ENCODE measurements at places on chromosomes 4 and X.

DNA sequence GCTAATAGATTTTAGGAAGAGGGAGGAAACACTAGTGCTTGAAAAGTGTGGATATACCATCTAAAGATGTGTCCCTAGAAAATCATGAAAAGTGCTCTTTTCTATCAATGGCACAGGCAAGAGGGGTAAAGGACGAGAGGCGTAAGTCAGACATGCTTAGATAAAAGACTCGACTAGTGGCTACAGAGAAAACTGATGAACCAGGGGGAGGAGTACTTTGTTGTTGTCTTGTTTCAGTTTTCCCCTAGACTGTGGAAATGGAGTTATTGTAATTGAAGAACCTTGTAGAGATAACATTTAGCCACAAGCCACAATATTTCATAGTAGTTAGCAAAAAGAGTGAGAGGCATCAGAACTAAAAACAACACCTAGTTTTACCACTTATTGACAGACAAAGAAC is 21.4 kb downstream of the GALNTL6 start:
- ATAC-seq, result no peak

- ATAC-seq, result no peak
These were observed 286.4 kb upstream of the FAT1 start for GRCh38 chr4:187010052-187010451.

DNA sequence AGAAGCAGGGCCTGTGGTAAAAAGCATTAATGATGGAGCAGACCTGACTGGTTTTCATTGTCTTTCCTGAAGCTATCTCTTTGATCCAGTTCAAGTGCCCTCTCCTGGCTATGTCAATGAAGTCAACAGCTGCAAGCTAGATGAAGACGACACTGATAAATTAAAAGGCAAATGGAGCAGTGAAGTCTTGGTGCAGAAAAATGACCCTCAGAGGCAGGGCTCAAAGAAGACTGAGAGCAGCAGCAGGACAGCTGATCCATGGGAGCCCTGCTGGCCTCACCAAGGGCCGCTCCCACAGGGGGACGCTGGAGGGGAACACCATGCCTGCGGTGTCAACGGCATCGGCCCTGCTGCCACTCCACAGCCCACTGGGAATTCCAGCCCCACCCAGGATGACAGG is 96.2 kb downstream of the RELL1 start:
- ATAC-seq, result no peak

DNA sequence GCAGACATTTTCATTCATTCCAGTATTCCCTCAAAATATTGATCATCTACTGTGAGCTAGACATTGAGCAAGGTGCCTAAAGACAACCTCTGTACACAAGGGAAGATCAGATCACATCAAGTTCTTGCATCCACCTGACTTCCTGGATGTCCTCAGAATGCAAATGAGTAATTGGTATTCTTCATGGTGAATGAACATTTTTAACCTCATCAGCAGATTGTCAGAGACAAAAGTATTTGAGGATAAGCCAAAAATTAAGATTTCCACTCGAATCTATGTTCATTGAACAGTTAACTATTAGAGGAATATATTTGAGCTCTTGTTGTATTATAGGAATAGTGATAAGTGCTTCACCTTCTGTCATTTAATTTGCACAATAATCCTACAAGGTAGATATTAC is 1.3 kb downstream of the SMARCAD1 start:
- ATAC-seq, result no peak

DNA sequence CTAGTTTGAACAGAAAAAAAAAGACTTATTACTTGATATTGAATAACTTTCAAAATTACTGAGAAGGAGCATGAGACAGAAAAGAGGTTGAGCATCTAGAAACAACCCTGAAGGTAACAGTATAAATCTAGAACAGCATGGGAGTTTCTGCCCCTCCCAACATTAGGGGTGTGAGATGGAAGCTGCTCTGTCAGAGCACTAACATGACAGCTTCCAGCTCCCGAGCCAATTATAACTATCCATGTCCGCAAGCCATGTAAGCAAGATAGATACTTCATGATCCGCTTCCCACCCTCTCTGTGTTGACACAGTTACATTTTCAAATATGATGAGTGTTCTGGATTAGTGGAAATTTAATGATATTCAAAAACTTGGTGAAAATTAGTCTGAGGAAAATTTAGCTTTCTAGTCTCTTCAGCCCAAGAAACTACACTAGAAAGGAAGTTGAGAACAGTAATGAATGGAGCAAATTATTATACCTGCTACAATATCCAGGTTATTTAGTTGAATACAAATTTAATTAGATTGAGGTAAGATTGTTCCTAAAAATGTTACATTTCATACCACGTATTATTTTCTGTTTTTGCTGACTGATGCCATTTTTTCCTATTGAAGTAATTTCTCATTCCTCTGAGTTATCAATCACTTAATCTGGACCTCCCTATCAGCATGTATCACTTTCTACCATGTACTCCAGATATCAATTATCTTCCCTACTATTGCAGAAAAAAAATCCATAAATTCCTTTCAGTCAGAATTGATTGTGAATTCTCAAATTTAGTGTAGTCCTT is 129.3 kb upstream of the SLIT2 start:
- ATAC-seq, result no peak

DNA sequence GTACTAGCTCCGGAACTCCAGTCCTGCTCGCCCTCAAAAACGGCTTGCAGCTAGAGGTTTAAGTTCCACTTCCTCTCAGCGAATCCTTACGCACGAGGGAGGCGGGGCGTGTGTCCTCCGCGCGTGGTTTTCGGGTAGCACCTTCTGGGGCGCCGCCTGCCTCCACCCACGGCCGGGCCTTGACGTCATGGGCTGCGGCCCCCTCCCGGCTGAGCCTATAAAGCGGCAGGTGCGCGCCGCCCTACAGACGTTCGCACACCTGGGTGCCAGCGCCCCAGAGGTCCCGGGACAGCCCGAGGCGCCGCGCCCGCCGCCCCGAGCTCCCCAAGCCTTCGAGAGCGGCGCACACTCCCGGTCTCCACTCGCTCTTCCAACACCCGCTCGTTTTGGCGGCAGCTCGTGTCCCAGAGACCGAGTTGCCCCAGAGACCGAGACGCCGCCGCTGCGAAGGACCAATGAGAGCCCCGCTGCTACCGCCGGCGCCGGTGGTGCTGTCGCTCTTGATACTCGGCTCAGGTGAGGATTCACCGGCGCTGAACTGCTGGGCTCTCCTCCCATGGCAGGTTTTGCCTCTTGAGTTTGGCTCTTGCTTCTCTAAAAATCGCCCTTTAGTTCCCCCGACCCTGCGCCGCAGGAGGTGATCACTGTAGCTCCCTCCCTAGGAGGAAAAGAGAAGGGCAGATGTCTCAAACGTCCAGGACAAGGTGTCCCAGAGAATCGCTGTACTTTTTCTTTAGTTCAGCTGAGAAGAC is at the start of gene AREG:
Gene AREG (plus strand): TSS at position 246 of the 752 bp plus-strand sequence. CDS start 210 bp downstream, at position 456.
- peak; percentile 89 for ATAC-seq

DNA sequence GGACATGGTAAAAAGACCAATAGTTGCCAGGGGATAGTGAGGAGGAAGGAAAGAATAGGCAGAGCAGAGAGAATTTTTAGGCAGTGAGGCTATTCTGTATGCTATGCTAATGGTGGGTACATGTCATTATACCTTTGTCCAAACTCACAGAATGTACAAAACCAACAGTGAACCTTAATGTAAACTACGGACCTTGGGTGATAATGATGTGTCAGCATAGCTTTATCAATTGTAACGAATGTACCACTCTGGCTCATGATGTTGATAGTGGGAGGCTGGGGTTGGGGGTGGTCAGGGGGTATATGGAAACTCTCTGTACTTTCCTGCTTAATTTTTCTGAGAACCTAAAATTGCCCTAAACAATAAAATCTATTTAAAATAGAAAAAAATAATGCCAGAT is 37.7 kb upstream of the ACSL4 start:
- ATAC-seq, result no peak

DNA sequence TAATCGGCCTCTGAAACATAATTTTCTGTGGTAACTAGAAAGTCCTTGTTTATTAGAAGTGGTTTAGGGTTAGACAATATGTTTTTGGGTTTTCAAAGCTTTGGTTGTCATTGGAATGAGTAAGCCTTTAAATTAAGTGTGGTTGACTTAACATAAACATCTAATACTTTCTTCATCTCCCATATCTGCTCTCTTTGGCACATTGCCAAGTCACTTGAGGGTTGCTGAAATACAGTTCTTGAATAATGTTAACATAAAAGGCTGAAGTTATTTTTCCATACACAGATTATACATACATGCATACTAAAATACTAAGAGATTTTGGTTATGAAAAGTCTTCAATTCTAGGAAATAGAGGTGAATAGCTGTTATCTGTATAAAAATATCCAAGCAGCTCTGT is 241.7 kb upstream of the BMP3 start:
- ATAC-seq, result no peak

- no peak for ATAC-seq
These were observed 165.7 kb upstream of the CT83 start for GRCh38 chrX:116628464-116628863.

GRCh38 chr4:1559896-1560650 is 124.0 kb downstream of the FAM53A start:
- ATAC-seq, result no peak

GRCh38 chr4:105068516-105068915 is 78.2 kb upstream of the TET2 start:
- ATAC-seq, result no peak

GRCh38 chrX:114964374-114964773 is 53.0 kb downstream of the IL13RA2 start:
- no peak for ATAC-seq

DNA sequence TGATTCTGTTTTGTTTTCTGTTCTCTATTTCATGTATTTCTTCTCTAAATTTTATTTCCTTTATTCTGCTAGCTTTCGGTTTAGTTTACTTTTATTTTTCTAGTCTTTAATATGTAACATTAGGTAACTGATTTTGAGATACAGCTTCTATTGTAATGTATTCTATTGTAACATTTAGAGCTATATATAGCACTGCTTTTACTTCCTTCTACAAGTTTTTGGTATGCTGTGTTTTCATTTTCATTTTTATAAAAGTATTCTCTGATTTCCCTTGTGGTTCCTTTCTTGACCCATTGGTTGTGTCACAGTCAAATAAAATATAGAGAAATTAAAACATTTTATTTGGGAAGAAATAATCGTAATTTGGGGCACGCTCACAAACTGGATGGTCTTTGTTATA is 13.9 kb upstream of the CT47A1 start:
- ATAC-seq, result no peak

DNA sequence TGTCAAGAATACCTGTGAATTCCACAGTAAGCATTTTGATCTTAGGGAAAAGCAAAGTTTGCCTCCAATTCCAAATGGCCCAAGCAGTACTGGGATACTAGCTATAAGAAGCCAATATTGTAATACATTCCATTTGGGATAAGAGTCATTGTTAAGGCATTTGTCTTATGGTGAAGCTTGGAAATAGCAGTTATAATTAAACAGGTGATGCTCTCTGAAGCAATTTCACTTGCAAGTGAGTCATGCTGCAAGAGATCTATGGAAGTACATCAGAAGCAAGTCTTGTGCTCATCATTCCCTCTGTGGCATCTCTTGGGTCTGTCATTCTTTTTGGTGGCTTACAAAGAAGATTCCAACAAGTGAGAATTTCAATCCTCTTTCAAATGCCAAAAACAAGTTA is 386.4 kb upstream of the RPS6KA3 start:
- no peak for ATAC-seq

GRCh38 chr4:66108898-66109297 is 438.6 kb upstream of the EPHA5 start:
- no peak for ATAC-seq

DNA sequence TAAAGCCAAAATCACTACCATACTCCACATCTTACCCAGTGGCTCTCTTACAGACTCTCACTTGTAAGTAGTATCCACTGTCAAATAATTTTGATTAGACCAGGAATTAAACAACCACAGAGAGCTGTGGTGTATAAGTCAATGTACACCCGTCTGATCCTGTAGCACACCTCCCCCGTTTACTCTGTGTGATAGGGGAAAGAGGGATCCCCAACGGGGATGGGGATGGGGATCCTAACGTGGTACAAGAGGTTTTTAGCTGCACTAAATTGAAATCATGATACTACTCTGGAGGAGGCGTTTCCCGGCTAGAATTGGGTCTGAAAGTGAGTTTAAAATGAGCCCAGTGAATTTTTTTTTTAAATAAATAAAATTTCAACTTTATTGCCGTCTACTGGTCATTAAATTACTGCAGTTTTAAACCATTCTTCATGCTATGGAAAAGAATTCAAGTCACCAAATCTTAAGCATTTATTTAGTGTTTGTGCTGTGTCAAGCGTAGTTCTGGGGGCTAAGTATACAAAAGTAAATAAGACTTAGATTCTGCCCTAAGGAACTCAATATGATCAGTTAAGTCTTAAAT is 76.6 kb downstream of the INTS12 start:
- no peak for ATAC-seq

GRCh38 chr4:128871948-128872347 is 62.4 kb downstream of the JADE1 start:
- ATAC-seq, result no peak

GRCh38 chr4:140094438-140095420 is 59.3 kb downstream of the MAML3 start:
- no peak for ATAC-seq

DNA sequence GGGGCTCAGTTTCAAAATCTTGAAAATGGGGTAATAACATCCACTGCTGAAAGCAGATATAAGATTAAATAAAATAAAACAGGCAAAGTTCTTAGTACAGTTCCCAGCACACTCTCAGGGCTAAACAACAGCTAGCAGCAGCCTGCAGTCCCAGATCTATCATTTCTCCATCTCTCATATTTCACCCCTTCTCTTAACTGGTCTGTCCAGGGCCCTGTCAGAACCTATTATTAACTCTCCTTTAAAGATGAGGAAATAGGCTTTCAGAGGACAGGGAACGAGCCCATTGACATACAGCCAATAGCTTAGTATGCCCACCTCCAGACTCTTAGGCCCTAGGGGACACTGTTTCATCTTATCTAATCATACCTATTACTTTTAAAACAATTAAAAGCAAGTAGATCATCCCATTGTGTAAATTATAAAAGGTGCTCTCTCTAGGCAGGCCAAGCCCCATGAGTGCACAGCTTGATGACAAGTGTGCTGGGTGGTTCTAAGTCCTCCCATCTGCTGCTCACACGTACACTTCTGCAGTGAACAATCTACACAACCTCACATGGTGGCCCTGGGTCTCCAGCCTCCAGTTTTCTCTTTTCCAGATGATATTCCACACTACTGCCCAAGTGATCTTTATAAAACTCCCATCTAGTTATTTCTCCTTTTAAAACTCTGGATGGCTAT is 119.0 kb downstream of the APBB2 start:
- no peak for ATAC-seq
